RWPE1 (cell line): ENCODE measurements at places on chromosomes 12 and 14.

GRCh38 chr14:24508155-24508840, at the start of gene CMA1:
CMA1 (minus strand) TSS chr14:24508265; CDS start chr14:24508235, 30 bp downstream.
- DNase-seq: no peak

DNA sequence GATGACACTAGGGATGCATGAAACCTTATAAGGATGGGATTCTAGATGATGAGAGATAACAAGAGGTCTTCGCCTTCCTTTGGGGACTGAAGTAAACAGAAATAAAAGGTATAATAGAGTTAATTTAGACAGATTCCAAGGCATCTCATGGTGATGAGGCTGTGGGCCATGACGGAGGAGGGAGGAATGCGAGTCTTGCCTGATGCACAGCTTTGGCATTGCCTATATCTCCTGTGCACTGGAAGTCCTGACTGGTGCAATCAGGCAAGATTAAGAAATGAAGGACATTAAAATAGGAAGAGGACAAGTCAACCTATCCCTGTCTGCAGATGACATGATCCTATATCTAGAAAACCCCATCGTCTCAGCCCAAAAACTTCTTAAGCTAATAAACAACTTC, 526.4 kb upstream of the LMO3 start:
- DNase-seq: no peak

DNA sequence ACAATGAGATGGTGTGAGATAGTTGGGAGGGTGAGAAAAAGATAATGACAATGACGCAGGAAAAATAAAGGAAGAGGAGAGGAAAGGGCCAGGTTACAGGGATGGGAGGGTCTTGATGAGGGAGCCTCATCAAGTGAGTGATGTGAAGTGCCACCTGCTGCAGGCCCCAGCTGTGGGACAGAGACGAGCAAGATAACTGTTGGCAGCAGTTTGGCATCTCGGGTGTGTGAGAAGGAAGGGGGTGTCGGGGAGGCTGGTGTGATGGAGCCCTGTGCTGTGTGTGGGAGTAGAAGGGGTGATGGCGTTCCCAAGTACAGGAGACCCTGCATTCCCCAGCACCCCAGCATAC, 11.4 kb upstream of the TAC3 start:
- no peak for DNase-seq

- no peak for DNase-seq
Observed at GRCh38 chr14:69865701-69866365, 13.4 kb upstream of the SMOC1 start.

DNA sequence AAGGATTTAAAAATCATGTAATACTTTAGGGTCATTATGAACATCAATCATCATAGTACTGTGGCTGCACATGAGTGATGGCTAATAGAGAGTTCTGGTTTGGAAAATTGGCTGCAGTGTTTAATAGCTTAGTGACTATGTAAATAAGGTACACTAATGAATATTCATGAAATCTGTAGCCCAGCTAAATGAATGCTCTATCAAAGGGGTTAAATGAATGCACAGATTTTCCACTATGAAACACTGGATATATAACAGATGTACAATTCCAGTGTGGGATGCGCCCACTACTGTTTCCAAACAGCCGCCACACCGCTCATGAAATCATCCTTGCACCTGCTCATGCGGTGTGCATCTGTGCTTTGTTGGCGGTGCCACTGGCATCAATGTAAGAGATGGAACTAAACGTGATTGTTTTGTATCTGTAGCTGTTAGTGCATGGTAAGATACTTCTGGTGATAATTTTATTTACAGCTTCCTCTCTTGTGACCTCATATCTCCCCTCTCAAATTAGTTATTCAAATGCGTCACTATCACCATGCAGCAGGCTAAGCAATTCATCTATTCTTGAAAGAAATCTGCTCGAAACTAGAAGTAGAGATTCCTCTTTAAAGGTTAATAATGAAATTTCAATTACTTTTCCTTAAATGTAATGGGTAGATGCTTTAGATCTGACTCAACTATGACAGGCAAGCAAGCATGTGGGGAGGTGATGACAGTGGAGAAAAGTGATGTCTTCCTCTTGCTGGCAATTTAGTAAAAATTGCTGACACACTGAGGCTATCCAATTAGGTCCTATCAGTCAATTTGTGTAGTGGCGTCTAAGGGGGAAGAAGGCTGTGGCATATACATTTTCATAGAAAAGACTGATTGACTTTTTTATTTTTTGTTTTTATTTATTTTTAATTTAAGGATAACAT, 433.6 kb downstream of the AEBP2 start:
- no peak for DNase-seq

- DNase-seq: no peak
Observed at GRCh38 chr12:1607940-1608712, 13.7 kb upstream of the FBXL14 start.

DNA sequence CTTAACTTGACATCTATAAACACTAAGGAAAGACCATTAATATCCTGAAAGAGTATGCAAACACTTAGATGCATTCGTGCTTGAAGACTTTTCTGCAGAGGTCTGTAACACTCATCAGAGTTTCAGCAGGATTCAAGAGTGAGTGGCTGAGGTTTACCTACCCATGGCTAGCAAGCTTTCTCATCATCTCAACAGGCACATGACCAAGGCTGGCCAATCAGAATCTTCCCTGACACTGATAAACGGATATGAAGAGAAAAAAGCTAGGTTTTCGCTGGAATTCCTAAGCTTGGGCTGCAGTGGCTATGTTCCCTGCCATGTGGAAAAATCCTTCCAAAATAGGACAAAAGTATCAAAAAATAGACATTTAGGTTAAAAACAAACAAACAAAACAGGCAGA, 162.1 kb upstream of the USP15 start:
- DNase-seq: no peak

GRCh38 chr14:106665814-106666213, 1139.4 kb downstream of the TMEM121 start:
- no peak for DNase-seq

GRCh38 chr14:35213869-35214387, 78.3 kb upstream of the PSMA6 start:
- peak; percentile 69 for DNase-seq

GRCh38 chr12:115380546-115381120, 696.7 kb upstream of the TBX3 start:
- no peak for DNase-seq

DNA sequence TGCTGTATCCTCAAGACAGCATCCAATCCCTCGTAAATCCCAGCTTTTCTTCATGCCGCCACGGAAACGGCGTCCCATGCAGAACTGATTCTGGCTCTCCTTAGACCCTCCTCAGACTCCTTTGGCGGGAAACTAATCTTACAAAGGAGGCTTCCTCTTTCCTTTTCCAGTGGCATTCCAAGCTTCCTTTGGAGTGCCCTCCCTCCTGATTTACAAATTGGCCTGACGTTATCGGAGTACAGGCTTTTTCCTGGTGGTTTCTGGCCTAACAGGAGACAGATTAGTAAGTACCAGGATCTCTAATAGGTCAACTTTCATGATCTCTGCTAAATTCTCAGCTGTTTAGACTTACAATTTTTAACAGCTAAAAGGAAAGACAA, 1.3 kb upstream of the ZDHHC17 start:
- no peak for DNase-seq

GRCh38 chr14:49598485-49599300, at the start of gene LRR1:
LRR1 (plus strand) TSS chr14:49598940; CDS start chr14:49599021, 81 bp downstream.
- DNase-seq: peak; percentile 67

- no peak for DNase-seq
Observed at GRCh38 chr12:120814903-120815429, 89.2 kb downstream of the SPPL3 start.

DNA sequence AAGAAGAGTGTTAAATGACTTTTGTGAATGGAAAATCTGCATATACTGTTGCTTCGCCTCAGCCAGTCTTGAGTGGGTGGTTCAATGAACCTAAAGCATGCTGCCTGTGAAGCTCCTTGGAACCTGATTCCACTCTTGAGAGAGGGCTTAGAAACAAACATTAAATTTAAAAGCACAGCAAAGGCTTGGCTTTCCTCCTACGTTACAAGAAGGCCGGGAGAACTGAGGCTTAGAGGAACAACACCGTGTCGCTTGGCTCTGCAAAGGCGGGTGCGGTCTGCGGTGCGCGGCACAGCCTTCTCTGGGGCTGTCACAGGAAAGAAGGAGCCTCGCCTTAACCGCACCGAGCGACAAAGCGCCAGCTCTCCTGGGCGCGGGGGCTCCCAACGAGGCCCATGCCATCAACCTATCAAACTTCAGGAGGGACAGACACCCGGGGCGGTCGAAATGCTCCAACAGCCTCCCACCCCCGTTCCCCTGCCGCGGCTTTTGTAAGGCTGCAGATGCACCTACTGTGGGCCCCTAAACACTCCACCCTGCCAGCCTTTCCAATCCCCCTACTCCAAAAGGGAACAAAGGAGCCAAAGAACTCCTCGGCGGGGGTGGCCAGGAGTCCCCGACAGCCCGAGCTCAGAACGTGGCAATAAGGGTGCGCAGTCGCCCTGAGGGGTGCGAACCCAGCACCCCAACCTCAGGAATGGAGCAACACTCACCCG, 729 bp downstream of the OSBPL8 start:
- peak; percentile 35 for DNase-seq

GRCh38 chr12:39923364-39923763, 182.5 kb downstream of the SLC2A13 start:
- DNase-seq: no peak

- no peak for DNase-seq
Observed at GRCh38 chr12:49635656-49636055, 12.3 kb downstream of the PRPF40B start.

DNA sequence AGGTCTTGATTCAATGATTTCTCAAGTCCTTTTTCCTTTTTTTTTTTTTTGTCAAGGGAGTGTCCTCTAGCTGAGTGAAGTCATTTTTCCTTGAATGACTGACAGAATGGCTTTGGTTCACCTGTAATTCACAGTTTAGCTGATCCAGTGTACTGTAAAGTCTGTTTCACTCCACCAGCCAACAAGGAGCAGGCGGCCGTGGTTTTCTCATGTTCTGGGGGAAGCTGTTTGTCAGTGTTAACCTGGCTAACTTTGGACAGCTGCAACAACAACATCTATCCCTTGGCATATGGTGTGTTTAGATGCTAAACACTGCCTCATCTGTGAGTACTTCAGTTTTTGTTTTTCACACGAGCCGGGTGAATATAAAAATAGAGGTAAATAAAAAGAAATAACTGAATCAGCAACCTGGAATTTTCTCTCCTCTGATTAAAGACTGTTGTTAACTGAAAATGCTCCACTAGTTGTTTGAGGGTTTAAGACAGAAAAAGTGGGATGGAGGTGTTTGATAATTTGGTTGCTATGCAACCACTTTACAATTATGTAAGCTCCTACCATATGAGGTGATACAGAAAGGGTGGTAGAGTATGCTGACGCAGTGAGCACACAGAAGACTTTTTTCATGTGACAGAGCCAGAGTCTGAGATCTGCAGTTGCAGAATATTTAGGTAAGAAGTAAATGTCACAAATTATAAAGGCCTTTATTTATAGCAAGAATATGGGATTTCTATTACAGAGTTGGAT, 50.3 kb upstream of the SLC2A13 start:
- DNase-seq: no peak

DNA sequence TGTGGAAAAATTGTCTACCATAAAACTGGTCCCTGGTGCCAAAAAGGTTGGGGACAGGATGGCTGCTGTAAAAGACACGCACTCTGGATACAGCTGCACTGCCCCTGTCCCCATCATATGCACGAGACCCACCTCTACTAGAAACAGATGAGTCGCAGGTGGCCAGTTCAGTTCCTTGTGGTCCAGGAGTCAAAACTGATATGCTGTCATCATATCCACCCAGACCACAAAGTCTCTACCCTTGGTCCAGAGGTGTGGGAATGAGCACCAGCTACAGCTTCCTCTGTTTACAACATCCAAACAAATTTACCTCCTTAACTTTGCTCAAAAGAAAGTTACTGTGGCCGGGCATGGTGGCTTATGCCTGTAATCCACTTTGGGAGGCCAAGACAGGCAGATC, 43.8 kb upstream of the DACT1 start:
- DNase-seq: no peak

GRCh38 chr12:56634837-56635791, 5.0 kb upstream of the BAZ2A start:
- DNase-seq: peak; percentile 93

DNA sequence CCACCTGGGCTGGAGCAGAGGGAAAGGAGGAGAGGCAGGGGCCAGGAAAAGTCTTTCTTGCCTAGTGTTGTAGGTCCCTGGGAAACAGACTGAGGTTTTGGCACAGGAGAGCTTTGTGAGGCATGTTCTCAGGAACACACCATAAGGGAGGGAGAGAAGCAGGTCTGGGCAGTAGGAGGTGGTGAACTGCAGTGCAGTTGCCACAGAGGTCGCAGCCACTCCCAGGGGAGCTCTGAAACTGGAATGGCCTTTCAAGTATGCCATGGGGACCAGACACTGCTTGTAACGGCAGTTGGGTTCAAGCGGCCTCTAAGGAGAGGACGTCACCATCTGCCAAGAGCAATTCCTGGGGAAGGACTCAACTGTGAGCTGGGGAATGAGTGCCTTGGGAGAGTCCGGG, 35.4 kb upstream of the NKX2-8 start:
- DNase-seq: no peak

- DNase-seq: no peak
Observed at GRCh38 chr14:59276235-59276634, 87.8 kb downstream of the DAAM1 start.

DNA sequence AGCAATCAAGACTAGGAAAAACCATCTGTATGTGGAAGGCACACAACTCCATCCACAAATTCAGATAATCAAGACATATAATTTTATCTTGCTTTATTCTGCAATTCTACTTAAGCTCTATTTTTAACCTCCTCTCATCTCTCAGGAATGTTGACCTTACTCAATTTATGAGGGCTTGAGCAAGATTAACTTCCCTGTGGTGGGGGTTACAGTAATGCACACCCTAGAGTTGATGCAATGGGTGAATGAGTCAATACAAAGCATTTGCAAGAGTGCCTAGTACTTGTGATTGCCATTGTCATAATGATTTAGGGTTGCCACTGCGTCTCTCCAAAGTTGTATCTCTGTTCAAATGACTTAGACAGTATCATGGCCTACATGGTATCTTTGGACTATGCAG, 1598.4 kb upstream of the TMEM132C start:
- DNase-seq: peak; percentile 77

DNA sequence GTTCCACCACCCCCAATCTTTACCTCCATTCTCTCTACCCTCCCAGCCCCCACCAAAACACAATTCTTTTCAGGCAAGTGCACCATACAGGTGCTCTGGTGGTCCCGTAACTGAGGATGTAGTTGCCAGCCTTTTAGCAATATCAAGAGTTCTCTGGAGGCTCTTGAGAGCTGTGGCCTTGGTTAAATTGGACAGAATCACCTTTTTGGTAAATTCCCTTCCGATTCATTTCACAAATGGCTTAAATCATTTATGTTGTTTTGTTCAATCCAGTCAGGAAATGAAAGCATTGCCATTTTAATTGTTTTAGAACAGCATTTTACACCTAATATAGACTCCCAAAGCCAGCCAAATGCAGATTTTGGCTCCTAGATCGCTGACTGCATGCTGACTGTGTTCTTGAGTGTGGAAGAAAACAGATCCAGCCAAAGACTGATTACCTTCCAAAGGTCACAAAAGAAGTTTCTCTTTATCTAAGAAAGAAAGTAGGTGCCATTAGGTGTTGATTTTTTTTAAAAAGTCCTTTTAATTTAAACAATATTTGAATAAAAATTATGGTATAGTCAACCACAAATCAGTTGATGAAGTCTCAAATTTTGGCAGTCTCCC, 25.6 kb downstream of the CRADD start:
- DNase-seq: no peak
